Mesothelial cell of epicardium (in vitro differentiated cells): ENCODE measurements at places on chromosomes 3 and 15.

GRCh38 chr15:39789736-39790135, 7.1 kb upstream of the FSIP1 start:
- DNase-seq: no peak

- peak; percentile 27 for DNase-seq
Measured at GRCh38 chr3:128698211-128699047, 27.6 kb upstream of the RAB7A start.

DNA sequence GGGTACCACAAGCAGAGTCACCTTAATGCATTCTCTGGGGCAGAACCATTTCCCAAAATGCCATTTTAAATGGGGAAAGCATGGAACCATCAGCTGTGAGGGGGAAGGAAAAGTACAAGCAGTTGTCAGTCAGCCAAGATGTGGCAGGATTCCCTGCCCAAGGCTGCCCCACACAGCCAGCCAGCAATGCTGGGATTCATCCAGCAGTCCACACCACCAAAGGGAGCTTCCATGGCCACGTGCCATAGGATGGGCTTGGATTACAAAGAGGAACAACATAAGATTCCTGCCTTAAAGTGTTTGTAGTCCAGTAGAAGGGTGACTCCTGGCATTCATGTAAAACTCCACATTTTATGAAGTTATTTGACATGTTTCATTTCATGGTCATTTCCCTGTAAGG, 233.3 kb downstream of the SHOX2 start:
- DNase-seq: no peak

DNA sequence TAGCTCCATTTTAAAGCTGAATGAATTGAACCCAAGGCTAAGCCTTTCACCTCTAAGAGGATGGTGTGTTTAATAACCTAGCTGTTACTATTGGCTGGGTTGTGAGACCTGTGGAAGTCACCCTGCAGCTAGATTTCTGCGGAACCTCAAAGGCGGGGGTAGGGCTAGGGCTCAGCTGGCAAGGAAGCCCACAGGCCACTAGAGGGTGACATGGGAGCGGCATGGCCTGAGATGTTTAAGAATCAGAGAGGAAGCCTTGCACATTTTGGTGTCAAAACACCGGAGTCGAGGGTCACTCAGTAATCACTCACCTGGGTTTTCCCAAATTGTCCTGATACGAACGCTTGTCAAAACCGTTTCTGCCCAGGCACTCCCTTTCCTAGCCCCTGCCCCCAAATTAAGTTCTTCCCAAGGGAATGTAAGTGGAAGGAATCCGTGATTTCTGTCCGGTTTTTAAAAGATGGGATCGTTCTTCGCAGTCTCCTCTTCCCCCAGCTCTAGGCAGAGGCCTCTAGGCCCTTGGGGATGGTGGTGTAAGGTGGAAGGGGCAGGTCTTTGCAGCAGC, 3.8 kb upstream of the ACAD9 start:
- no peak for DNase-seq

- no peak for DNase-seq
Measured at GRCh38 chr3:99852851-99853250, 35.2 kb downstream of the CMSS1 start.

DNA sequence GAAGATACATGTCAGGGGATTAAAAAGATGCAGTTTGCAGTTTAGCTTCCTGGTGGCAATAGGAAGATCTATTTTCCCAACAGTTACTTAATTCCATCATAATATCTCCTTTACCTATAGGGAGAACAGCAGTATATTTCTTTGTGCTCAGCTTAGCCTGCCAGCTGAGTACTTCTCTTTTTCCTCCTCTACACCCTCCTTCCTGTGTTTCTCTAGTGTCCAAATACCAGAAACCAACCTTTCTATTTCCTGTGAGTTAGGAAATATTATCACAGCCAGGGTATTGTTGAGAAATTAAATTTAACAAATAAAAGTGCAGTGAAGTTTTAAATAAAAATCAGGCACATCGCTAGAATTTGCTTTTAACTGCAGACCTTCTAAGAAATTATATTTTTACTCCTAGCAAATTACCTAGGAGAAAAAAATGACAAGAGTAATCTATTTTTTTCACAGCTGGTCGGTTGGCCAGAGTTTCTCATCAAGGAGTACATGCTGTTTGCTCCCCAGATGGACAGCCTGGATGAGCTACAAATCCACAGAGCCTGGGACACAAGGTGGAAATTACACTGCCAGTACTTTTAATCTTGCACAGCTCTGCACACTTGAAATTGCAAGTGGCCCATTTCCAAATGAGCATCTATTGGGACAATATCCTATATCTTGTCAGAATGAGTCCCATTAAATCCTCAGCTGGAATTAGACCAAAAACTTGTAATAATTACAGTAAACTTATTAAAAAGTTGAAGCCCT, 185.2 kb upstream of the CFAP20DC start:
- no peak for DNase-seq

DNA sequence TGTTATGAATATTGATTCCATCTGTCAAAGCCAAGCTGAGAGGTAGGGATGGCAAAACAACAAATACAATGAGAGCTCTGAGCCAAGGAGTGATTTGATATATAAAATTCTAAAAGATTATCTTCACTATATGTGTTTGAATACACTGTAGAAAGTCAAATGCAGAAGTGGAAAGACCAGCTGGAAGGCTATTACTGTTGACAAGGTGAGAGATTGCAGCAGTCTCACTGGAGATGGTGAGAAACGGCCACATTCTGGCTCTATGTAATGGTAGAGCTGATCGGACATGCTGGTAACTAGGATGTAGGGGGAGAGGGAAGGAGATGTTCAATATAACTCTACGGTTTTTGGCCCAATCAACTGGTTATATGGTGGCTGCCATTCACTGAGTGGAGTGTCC, 434.2 kb upstream of the SUCLG2 start:
- no peak for DNase-seq

DNA sequence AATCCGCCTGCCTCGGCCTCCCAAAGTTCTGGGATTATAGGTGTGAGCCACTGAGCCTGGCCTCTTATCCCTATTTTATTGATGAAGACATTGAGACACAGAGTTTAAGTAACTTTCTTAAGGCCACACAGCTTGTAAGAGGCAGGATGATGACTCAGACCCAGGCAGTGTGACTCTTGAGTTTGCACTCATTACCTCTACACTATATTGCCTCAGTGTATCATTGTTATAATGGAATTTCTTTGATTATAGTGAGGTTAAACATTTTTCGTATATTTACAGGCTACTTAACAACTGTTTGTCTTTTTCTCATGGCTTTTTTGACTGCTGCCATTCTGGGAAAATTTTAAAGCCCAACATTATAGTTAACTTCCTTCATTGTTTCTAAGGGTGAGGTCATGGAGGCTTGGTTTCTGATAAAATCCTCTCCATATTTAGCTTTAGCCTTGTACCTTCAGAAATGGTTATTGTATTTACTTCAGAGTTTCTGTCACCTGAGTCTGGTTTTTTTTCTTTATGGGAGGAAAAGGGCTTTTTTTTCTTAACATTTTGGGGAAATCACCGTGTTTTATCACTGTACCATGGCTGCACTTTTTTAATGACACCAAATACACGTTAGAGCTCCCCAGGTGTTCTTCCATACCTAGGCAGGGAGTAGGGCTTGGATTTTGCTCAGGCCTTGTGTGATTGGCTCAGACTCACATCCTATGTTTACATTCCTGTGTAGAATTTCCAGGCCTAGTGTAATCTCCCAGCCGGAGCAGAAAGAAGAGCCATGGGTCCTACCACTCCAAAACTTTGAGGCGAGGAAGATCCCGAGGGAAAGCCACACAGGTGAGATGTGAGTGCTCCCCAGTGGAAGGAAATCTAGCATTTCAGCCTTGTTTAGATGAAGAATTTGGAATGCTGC, 6.3 kb downstream of the ZNF774 start:
- DNase-seq: no peak

DNA sequence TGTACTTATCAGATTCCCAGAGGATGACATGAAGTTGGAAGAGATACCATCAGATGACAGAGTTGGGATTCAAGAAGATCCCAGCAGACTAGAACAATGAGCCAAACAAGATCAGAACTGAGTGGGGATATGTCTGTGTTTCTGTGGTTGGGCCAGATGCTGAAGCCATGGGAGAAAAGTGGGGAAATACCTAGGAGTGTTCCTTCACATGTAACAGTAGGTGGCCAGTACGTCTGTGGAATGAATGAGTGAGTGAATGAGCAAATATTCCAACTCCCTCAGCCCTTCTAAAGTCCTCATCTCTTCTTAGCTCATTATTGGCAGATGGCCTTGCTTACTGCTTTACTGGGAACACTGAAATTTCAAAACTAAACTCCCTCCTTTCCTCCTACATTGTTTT, 32.2 kb upstream of the GREM1 start:
- no peak for DNase-seq

GRCh38 chr15:70160267-70160666, 62.5 kb upstream of the TLE3 start:
- DNase-seq: no peak

DNA sequence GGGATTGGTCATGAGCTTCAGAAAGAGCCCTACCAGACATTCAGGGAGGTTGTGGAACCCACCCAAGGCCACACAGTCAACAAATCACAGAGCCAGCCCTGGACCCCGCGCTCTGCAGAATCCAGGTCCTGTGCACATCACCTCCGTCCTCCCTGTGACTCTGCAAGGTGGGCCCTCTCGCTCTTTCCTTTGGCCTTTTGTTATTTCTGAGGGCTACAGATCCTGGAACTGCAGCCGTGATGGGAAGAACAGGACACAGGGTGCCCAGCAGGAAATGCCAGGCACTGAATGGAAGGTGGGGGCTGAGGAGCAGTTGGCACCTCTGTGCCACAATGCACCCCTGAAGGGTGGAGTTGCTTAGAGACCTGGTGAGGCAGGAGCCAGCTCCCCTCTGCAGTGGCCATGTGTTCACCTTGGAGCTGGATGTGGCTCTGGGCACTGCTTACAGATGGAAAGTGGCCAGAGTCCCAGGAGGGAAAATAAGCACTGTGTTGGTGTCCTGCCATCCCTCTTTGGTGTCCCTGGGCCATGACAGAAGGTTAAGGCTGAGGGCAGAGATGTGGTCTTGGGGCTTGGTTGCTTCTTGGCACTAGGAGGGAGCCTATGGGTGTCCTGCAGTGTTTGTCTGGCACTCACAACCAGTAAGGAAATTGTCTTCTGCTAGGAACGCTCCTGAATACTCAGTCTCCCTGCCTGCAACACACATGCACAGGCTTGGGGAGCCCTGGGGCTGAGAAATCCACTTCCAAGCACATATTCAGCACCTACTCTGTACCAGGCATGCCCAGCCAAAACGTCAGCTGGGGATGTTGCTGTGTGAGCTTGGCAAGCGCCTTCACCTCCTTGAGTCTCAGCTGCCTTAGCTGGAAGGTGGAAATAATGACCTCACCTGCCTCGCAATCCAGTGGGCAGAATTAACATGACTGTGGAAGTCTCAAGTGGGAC, 98.0 kb upstream of the SLC6A6 start:
- no peak for DNase-seq

DNA sequence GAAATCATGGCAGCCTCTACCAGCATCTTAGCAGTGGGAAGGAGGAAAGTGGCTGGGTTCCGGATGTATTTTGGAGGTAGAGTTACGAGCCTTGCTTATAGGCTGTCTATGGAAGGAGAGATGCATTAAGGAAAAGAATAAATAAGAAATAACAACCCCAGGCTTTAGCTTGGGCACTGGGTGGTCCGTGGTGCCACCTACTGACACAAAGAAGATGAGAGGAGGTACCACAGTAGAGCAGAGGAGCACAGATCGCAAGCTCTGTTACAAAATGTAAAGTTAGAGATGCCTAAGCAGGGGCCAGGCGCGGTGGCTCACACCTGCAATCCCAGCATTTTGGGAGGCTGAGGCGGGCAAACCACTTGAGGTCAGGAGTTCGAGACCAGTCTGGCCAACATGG, 74.8 kb downstream of the TMEM39A start:
- no peak for DNase-seq

DNA sequence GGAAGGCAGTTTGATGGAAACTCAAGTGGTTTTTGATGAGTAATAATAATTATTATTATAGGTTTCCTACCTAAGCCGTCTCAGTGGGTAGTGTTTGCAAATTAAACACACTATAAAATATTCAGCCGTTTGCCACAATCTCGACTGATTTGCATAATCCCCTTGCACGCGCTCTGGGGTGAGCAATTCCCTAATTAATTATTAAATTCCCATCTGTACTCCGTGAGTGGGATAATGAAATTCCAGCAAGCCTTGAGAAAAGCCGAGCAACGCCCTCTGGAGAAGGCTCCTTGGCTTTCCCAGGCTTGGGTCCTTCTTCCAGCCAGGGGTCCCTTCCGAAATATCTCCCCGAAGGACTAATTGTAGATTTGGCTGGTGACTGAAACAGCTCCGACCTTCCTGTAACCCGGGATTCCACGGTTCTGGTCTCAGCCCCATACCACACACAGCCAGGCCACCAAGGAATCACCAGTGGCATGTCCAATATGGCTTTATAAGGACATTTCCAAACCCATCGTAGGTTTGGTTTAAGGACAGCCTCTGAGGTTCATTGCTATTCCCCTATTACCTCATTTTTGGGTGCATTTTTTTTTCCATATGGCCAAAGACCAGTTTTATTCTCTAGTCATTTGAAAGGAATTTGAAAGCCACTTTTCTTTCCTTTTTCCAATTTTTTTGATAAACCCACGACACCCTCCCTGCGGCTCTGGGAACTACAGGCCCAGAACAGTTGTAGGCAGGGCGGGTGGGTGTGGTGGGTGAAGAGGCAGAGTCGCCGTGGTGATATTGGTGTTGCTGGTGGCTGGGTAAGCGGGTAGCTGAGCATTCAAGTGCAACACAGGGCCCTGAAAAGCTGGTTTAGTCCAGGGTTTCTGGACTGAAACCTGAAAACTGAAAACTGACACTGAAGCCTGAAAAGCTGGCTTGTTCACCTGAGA, 33.2 kb upstream of the RGMA start:
- no peak for DNase-seq

DNA sequence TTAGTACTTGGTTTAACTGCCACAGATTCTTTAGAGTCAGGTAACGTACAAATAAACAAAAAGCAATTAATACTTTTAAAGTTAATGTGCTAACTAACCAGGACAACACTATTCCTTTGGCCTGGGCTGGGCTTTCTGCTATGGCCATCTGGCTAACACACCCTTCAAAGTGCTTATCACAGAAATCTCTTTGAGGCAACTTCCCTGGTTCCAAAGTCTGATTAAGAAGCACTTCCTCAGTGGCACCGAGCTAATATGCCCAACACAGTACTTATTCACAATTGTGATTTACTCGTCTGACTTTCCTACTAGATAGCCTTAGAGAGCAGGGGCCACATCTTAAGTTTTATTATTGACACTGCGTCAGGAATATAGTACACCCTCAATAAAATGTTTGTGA, 191.4 kb downstream of the MEIS2 start:
- DNase-seq: no peak

GRCh38 chr3:42735615-42736014, 33.0 kb upstream of the HHATL start:
- no peak for DNase-seq

GRCh38 chr3:50390508-50391224, 31.3 kb upstream of the TMEM115 start:
- no peak for DNase-seq

GRCh38 chr3:172564499-172564898, 41.3 kb upstream of the TNFSF10 start:
- no peak for DNase-seq
